Stimulated activated CD8-positive, alpha-beta memory T cell treated with anti-CD3 and anti-CD28 coated beads, Interleukin-7, amount 100 ng/mL, for 1 hour (primary cell): ENCODE measurements at places on chromosomes 16 and 17.

GRCh38 chr17:1190751-1191331 lies 11.1 kb upstream of the ABR start:
- no peak for DNase-seq

GRCh38 chr17:57130708-57131461 lies 45.8 kb downstream of the AKAP1 start:
- peak; percentile 59 for DNase-seq

DNA sequence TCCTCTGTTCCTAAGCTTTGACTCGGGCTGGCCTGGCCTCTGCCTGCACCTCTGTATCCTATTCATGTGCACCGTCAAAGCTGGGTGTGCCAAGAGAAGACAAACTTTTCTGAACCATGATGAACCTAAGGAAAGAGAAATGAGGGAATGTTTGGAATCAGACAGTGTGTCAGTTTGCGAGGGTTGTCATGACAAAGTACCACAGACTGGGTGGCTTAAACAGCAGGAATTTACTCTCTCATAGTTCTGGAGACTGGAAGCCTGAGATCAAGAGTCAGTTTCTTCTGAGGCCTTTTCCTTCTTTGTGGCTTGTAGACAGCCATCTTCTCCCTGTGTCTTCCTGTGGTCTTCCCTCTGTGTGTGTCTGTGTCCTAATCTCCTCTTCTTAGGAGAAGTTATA lies 129.0 kb downstream of the KATNIP start:
- no peak for DNase-seq

GRCh38 chr16:920717-921116 lies 50.1 kb downstream of the LMF1 start:
- DNase-seq = no peak
